ENCODE measurements at places on chromosomes 5 and 9.

DNA sequence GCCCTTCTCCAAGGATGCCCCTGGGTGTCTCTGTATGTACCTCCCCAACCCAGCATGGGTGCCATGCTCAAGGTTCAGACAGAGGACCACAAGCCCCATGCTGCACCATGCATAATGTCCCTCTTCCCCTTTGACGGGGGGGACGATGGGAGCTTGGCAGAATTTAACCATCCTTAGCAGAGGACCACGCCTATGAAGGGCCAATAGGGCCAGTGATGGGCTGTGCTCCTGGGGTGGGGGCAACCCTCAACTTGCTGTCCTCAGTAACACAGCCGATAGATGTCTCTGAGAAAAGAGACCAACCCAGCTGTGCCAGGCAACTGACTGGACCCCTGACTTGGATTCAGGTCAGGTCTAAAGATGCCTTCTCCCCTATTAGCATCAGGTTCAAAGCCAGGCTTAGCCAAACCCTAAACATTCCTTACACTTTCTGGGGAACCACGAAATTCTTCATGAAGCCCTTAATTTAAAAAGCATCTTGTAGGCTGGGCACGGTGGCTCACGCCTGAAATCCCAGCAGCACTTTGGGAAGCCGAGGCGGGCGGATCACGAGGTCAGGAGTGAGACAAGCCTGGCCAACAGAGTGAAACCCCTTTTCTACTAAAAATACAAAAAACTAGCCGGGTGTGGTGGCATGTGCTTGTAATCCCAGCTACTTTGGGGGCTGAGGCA, 20.7 kb upstream of the JADE2 start:
- no peak for DNase-seq

GRCh38 chr5:54176066-54176830, 134.1 kb downstream of the ARL15 start:
- DNase-seq: no peak

DNA sequence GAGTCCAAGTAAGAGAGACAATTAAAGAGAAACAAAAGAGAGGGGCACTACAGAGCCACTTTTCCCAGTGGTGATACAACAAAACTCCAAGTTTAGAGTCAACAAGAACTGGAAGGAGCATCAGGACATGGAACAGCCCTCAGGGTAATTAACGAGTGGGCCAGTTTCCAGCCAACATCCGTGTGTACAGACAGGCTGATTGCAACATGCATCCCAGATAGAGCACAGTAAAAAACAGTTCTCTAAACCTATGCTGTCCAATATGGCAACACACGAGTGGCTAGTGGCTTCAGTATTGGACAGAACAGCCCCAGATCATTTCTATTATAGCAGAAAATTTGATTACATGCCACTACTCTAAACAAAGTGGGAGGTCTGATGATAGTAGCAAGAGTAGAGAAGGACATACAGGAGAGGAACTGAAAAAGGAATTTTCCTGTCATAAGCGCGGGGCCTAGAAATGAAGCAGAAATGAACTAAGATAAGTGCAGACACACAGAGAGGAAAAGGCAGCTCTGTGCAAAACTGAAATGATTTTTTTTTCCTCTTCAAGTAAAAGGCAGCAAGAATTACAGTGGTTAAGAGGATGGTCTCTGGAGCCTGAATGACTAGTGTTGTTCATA, 175.6 kb upstream of the CCNG1 start:
- no peak for DNase-seq

DNA sequence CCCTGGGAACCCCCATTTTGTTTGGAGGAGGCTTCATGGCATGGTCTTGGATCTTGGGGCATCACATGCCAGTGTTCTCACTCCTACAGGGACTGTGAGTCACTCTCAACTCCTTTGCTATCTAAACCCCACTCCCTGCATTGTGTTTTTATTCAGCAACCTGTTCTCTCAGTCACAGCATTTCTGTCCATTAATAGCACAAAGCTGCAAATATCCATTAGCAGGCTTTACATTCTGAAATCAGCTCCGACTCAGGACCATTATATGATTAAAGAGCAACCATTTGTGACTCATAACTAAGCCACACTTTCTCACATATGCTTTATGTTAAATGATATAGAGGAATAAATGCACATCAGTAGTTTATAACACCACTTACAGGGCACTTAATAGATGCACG, 462.1 kb upstream of the BRINP1 start:
- no peak for DNase-seq

GRCh38 chr9:137744632-137745183, 125.9 kb downstream of the EHMT1 start:
- DNase-seq: no peak

DNA sequence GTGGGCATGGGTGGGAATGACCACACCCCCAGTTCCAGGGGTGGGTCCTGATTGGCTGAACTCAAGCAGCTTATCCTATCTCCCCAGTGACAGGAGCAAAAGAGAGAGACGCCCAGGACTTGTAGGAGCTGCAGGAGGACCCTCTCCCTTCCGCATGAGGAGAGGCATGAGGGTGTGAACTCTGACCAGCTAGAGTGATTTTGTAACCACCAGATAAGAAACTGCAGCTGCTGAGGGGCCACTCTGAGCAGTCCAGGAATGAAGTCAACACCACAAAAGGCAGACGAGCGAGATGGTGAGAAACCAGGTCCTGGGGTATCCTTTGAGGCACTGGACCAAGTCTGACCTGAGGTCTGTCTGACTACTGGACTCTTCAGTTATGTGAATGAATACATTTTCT, 521.9 kb downstream of the BNC2 start:
- DNase-seq: no peak

DNA sequence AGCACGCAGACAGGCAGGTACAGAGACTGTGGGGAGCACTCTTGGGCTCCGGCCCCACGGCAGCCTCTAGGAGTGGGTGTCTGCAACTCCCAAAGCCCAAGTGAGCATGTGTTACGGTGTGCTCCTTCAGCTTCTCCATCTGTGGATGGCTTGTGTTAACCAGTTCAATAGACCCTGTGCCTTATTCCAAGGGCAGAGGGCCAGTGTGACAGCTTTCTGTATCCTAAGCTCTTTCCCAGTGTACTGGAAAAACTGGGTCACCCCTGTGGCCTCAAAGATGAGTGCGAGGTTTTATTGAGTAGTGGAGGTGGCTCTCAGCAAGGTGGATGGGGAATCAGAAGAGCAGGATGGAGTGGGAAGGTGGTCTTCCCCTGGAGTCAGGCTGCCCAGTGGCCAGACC, 78.3 kb downstream of the ADAMTS16 start:
- no peak for DNase-seq

DNA sequence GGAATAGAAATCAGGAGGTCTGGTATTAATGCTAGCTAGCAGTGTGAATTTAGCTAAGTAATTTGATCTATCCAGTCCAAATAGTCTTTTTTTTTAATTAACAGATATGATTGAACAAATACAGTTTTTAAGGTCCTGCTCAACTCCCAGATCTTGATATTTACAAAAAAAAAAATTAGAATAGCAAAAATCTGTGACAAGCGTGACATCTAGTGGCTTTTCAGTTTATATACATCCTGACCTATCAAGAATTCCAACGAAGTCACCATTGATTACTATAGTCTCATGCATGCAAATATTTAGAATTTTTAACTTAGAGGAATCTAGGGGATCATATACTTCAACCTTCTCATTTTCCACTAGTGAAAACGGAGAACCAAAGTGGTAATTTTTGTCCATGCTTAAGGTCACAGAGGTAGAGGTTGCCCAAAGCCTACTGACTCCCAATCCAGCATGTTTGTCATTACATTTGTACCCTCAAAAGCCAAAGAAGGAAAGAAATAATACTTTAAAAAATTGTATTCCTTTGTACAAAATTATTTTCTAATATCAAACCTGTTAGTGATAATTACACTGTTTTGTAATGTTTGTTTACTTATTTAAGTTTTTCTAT, 17.6 kb upstream of the TARS1 start:
- DNase-seq: no peak

DNA sequence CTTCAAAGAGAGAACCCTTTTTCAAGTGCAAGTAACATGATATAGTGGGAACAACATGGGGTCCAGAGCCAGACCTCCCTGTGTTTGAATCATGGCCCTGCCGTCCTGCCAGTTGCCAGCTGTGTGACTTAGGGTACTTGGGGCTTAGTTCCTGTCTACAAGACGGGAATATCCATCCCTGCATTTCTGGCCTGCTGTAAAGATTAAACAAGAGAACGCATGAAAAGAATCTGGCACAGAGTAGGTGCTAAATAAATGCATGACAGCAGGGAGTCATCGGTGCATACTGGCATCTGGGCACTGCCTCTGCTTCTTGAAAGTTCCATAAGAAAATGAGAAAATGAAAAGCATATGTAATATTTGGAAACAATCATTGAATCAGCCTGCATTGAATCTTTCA, 77.8 kb upstream of the PRRC1 start:
- DNase-seq: no peak

- DNase-seq: no peak
Observed at GRCh38 chr5:27474395-27474794, 436.0 kb upstream of the CDH9 start.

- DNase-seq: no peak
Observed at GRCh38 chr5:160231783-160232342, 2.6 kb downstream of the FABP6 start.

DNA sequence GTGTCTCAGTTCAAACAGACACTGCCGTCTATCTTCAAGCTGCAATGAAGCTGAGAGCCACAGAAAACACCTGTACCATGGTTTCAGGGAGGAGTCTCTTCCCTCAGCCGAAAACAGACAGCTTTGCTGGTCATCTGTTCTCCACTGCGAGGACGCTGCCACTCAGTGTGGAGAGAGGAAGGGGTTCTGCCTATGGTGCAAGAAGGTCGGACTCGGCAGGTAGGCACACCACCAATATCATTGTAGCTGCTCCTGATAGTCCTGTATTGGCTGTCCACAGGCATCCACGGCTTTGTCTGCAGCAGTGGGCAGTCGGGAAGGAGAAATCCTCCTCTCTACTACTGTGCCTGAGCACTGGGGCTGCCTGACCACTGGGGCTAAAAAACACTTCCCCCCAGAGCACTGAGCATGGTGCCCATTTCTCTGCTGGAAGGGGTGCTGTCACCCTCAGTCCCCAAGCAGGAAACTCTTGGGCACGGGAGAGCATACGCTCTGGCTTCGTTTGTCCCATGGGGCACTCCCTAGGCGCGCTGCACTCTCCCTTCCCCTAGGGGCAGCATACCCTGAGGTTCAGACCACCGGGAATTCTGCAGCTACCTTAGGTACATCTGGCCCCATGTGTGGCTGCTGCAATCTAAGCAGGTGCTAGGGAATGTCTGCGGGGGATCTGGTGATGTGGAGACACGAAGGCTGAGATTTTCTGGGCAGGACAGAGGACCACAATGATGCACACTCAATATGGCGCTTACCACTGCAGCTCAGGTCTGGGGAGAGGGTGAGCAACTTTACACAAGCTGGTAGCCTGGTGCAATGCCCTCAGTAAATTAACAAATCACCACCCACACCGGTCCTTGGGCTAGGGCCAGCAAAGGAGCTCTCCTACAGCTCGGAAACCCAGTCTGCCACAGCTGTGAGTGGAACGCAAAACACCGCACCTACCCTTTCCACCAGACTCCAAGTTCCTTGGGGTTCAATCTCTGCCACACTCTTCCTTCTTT, 880.9 kb upstream of the SEMA6A start:
- DNase-seq: peak; percentile 5

DNA sequence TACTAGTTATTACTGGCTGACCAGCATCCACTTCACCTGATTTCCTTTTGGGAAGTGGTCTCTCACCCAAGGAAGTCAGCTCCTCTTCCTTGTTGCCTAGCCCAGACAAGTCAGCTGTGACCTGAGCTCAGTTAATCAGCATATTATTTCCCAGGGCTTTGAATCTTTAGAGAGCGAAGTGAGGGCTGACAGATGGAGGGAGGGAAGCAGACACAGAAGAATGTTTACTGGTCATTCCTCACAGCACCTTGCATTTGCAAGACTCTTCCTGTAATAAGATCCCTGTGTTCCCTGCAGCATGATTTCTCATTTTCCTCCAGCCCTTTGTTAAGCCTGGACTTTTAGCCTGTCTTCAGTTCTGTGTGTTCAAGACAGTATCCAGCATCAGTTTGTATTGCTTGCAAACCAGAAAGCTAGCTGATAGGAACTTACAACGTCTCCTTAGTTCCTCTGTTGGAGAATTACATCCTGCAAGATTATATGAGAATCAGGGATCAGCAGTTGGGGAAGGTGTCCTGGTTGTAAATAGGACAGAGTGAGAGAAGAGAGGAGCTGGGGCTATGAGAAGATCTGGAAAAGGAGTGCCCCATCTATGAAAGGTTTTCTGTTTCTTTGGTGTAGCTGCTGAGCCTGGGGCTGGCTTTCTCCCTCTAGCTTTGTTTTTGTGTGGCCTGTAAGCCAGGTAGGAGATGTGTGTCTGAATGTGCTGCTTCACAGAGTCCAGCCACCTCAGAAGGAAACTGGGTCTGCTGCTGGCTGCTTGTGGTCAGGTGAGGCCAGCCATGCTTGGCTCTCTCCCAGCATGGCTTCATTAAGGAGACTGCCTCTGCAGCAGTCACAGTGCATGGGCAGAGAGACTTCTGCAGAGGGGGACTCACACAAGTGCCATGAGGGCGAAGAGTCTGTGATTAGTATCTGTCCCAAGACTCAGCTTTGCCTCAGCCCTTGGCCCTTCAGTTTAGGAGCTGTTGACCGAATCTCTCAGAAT, 50.3 kb downstream of the MAN2A1 start:
- peak; percentile 58 for DNase-seq

GRCh38 chr5:170986598-170986997, 124.8 kb downstream of the RANBP17 start:
- peak; percentile 3 for DNase-seq

GRCh38 chr5:75677607-75678006, 39.6 kb downstream of the POC5 start:
- no peak for DNase-seq

DNA sequence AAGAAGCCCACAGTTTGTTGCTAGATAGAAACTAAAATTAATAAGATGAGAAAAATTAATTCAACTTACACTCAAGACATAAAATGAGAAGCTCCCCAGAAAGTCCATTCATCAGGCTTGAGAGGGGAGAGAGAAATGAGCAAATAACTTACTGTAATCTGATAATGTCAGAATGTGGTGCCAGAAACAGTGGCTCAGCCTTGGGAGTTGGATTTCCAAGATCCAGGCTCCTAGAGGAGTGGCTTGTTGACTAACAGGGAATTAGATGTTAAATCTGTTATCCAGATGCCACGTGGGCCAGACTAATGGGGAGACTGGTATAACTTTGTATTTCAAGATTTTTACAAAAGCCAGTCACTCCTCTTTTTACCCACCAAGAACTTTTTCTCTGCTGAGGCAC, 458.2 kb downstream of the GADD45G start:
- no peak for DNase-seq

GRCh38 chr5:106088462-106088861, 1582.3 kb downstream of the EFNA5 start:
- DNase-seq: no peak

GRCh38 chr9:114810614-114811013, 4.8 kb upstream of the TNFSF15 start:
- DNase-seq: no peak

GRCh38 chr5:123107343-123108244, 18.6 kb downstream of the PRDM6 start:
- DNase-seq: no peak
